Osteocyte (in vitro differentiated cells): ENCODE measurements at places on chromosomes 5 and 9.

GRCh38 chr9:109003116-109003515, 10.2 kb downstream of the CTNNAL1 start:
- H3K27ac ChIP-seq, result no peak overlapping the region
- no peak for DNase-seq
- peaks cover 22% of the 10 kb centered on the region for H3K4me1 ChIP-seq
- no peaks in the 10 kb centered on the region for H3K27me3 ChIP-seq

DNA sequence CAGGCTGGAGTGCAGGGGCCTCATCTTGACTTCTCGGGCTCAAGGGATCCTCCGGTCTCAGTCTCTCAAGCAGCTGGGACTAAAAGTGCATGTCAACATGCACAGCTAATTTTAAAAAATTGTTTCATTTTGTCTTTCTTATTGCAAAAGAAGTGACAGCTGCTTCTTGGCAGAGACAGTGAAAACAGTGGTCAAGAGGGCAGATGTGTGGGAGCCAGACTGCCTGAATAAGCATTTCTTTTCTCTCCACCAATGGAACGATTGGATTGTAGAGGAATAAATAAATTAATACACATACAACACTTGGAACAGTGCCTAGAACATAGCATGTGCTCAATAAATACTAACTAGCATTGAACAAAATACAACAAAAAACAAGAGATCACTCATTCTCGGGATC, 27.4 kb upstream of the KIF4B start:
- H3K27ac ChIP-seq, result no peak overlapping the region
- H3K27me3 ChIP-seq, result peaks cover 8% of the 10 kb centered on the region
- no peak overlapping the region for H3K4me3 ChIP-seq
- no peak for DNase-seq
- no peaks in the 10 kb centered on the region for H3K36me3 ChIP-seq
- H3K4me1 ChIP-seq, result no peaks in the 10 kb centered on the region

DNA sequence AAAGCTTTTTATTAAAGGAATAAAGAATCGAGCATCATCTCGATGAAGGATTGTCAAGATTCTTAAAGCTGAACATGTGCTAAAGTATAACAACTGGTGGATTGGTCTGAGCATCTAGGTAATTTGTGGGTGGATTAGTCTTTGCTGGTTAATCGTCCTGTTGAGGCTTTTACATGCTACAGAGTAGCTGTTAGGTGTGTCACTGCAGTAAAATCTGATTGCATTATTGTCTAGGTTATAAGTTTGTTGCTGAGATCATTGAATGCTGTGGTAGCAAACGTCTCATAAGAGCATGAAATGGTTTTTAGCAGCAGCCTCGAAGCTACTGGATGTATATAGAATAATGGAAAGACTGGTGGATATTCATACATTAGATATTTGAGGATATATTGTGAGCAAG, 7.2 kb downstream of the FBXO38 start:
- H3K27ac ChIP-seq, result peak overlapping the region; percentile 71
- H3K36me3 ChIP-seq, result peaks cover 12% of the 10 kb centered on the region
- no peak overlapping the region for H3K4me3 ChIP-seq

DNA sequence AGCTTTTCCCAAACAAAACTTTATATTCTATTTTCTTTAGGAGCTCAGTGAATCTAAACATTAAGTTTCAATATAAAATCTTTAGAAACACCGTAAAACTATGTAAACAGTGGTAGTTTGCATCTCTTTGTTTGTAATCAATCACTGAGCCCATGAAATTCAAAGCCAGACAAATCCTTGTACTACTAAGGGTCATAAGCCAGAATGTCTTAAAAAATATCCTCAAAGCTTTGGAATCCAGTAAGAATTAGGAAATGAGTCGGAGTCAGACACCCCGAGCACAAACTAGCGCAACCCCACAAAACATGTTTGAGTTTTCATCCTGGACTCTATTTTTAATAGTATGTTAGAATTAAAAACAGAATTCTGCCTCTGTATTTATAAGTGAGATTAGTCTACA, 153.8 kb downstream of the HSPA4 start:
- H3K4me1 ChIP-seq, result peaks cover 23% of the 10 kb centered on the region
- no peak for DNase-seq
- H3K27me3 ChIP-seq, result peaks cover 3% of the 10 kb centered on the region
- no peak overlapping the region for H3K4me3 ChIP-seq

DNA sequence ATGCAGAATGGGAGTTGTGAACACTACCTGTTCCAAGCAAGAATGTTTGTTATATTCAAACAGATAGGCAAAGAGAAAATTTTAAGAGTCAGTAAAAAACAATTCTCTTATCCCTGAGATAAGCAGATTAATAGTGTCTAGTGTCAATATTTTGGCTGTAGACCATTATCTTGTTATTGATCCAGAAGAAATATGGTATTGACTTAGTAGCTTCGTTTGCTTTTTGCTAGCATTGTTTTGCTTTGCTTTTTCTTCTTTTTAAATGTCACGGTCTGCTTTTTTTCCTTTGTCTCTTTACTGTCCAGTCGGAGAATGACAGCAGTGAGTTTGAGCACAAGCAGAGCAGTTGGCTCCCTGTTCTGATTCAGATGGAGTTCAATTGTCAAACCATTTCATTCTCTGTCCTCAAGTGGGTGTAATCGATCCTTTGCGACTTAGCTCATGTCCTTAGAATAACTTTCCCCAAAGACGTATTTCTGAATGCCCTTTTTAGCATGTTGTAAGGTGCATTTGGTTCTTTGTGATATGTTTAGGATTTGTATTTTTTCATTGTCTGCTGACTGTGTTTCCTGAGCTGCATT, 29.3 kb downstream of the FUBP3 start:
- no peak overlapping the region for H3K27ac ChIP-seq
- DNase-seq, result no peak
- H3K27me3 ChIP-seq, result no peaks in the 10 kb centered on the region
- peaks cover 31% of the 10 kb centered on the region for H3K36me3 ChIP-seq
- H3K4me3 ChIP-seq, result no peak overlapping the region

GRCh38 chr9:133470427-133470924, 8.4 kb downstream of the SLC2A6 start:
- no peaks in the 10 kb centered on the region for H3K4me1 ChIP-seq
- H3K4me3 ChIP-seq, result no peak overlapping the region

DNA sequence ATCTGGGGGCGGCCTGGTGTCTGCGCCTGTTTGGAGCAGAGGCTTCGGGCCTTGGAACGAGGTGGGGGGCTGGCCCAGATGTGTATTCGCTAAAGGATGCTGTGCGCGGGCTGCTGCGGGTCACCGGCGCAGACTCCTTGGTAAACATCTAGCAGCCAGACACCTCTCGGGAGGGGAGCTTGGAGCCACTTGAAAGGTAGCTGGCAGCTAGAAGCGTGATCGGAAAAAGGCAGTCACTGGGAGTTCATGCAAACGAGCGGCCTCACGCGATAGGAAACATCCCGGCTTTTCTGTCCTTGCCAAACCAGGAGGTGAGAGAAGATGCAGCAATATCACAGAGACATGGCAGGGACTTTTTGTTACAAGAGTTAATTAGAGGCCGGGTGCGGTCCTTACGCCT, 8.1 kb downstream of the LAMC3 start:
- H3K4me3 ChIP-seq, result no peak overlapping the region
- no peak for DNase-seq
- H3K4me1 ChIP-seq, result peaks cover 12% of the 10 kb centered on the region
- H3K36me3 ChIP-seq, result no peaks in the 10 kb centered on the region

GRCh38 chr9:14538526-14538925, 154.7 kb downstream of the ZDHHC21 start:
- H3K27ac ChIP-seq, result no peak overlapping the region
- H3K4me1 ChIP-seq, result peaks cover 14% of the 10 kb centered on the region
- no peak overlapping the region for H3K4me3 ChIP-seq

- no peak overlapping the region for H3K27ac ChIP-seq
- H3K36me3 ChIP-seq, result no peaks in the 10 kb centered on the region
- no peak for DNase-seq
- no peak overlapping the region for H3K4me3 ChIP-seq
- H3K27me3 ChIP-seq, result peaks cover 21% of the 10 kb centered on the region
Observed at GRCh38 chr5:150765011-150765798, 6.4 kb upstream of the DCTN4 start.

- H3K27me3 ChIP-seq, result no peaks in the 10 kb centered on the region
- no peaks in the 10 kb centered on the region for H3K36me3 ChIP-seq
- no peak overlapping the region for H3K27ac ChIP-seq
- no peak for DNase-seq
- H3K4me3 ChIP-seq, result no peak overlapping the region
- no peaks in the 10 kb centered on the region for H3K4me1 ChIP-seq
Observed at GRCh38 chr5:12614608-12615007, 710.4 kb upstream of the CTNND2 start.

GRCh38 chr9:105425816-105426433, 21.9 kb upstream of the FSD1L start:
- H3K4me1 ChIP-seq, result no peaks in the 10 kb centered on the region
- no peak overlapping the region for H3K27ac ChIP-seq
- no peaks in the 10 kb centered on the region for H3K36me3 ChIP-seq

- no peak overlapping the region for H3K27ac ChIP-seq
- peaks cover 3% of the 10 kb centered on the region for H3K4me1 ChIP-seq
- no peak for DNase-seq
- H3K36me3 ChIP-seq, result peaks cover 8% of the 10 kb centered on the region
- no peaks in the 10 kb centered on the region for H3K27me3 ChIP-seq
Observed at GRCh38 chr9:114836769-114837168, 30.9 kb upstream of the TNFSF15 start.

- no peak overlapping the region for H3K27ac ChIP-seq
- no peak overlapping the region for H3K4me3 ChIP-seq
- peaks cover 59% of the 10 kb centered on the region for H3K4me1 ChIP-seq
- DNase-seq, result no peak
- H3K36me3 ChIP-seq, result peaks cover 2% of the 10 kb centered on the region
Observed at GRCh38 chr9:99108131-99108530, 3.2 kb downstream of the TGFBR1 start.

DNA sequence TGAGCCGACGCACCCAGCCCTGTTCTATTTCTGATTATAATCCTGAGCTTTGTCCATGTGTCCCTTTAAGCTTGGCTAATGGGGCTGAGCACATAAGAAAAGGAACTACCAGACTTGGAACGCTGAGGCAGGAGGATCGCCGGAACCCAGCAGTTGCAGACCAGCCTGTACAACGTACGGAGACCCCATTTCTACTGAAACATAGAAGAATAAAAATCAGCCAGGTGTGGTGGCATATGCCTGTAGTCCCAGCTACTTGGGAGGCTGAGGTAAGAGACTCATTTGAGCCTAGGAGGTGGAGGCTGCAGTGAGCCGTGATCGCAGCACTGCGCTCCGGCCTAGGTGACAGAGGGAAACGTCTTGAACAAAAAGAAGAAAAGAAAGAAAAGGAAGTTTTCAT, 22.3 kb downstream of the TRIM7 start:
- H3K36me3 ChIP-seq, result no peaks in the 10 kb centered on the region
- H3K4me3 ChIP-seq, result no peak overlapping the region
- no peak overlapping the region for H3K27ac ChIP-seq
- no peak for DNase-seq
- peaks cover 12% of the 10 kb centered on the region for H3K4me1 ChIP-seq
- H3K27me3 ChIP-seq, result no peaks in the 10 kb centered on the region

DNA sequence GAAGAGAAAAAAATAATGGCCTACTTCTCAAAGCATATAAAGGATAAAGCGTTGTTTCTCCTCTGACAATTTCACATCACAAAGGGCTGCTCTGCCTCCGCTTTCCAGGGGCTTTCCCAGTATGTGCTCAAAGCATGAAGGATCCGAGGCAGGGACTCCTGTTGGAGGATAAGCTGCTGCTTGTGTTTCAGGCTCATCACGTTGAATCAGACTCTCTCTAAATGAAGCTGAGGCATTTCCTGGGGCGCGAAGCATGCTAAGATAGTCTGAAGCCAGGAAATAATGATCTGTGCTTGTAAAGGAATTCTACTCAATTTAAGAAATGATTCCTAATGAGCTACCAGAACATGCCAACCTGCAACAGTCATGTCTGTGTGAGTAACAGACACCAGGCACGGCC, 97.5 kb downstream of the MARCHF11 start:
- no peak overlapping the region for H3K4me3 ChIP-seq
- peaks cover 5% of the 10 kb centered on the region for H3K27me3 ChIP-seq
- H3K27ac ChIP-seq, result no peak overlapping the region
- no peaks in the 10 kb centered on the region for H3K4me1 ChIP-seq

DNA sequence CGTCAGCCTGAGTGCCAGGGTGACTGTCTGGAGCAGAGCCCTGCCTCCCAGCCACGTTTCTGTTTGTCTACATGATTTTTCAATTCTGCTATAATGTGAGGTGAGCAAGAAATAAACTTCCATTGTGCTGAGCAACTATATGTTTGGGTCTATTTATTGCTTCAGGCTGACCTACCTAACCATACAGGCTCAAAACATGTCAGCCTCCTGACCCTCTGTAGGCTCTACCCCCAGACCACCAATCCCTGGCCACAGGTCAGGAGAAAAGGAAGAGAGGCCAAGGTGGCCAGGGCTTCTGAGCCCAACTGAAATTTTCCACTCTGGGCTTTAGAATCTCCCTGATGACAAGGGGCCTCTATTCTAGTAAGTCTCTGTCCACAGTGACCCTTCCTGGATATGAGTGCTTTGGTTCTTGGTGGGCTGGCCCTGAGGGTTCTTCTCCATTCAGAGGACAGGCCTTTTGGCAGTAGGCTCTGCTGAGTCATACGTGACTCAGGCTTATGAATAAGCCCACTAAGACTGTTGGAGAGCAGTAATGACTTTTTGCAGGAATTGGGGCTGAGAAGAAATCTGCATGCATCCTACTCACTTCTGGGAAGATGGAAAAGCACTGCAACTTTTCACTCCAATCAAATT, 117.2 kb upstream of the TBCA start:
- no peaks in the 10 kb centered on the region for H3K27me3 ChIP-seq
- H3K4me3 ChIP-seq, result no peak overlapping the region
- DNase-seq, result no peak
- H3K27ac ChIP-seq, result peak overlapping the region; percentile 31
- H3K4me1 ChIP-seq, result peaks cover 14% of the 10 kb centered on the region
- no peaks in the 10 kb centered on the region for H3K36me3 ChIP-seq

DNA sequence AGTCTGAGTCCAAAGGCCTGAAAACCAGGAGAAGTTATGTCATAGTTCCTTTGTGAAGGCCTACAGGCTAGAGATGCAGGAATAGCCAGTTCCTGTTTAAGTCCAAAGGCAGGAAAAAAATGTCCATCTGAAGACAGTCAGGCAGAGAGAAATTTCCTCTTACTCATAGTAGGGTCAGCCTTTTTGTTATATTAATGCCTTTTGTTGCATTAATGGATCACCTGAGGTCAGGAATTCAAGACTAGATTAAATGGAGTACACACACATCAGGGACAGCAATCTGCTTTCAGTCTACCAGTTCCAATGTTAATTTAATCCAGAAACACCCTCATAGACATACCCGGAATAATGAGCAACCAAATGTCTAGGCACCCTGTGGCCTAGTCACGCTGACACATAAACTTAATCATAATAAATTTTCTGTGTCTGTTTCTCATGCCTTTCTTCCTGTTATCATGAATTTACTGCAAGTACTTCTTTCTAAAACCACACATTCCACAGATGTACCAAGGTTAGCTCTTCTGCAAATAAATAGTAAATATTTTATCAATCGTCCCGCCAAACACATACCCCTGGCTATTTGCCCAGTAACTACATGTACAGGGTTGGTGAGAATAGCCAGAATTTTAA, 703.9 kb downstream of the EFNA5 start:
- H3K4me3 ChIP-seq, result no peak overlapping the region
- no peaks in the 10 kb centered on the region for H3K4me1 ChIP-seq
- no peaks in the 10 kb centered on the region for H3K36me3 ChIP-seq
- H3K27me3 ChIP-seq, result no peaks in the 10 kb centered on the region
- DNase-seq, result no peak
- no peak overlapping the region for H3K27ac ChIP-seq
